ENCODE measurements at places on chromosomes 13 and 19.

- no peak for DNase-seq
These were observed 41.2 kb upstream of the LSM14A start for GRCh38 chr19:34131100-34131499.

GRCh38 chr13:85662186-85662585 is 137.0 kb downstream of the SLITRK6 start:
- DNase-seq = no peak

DNA sequence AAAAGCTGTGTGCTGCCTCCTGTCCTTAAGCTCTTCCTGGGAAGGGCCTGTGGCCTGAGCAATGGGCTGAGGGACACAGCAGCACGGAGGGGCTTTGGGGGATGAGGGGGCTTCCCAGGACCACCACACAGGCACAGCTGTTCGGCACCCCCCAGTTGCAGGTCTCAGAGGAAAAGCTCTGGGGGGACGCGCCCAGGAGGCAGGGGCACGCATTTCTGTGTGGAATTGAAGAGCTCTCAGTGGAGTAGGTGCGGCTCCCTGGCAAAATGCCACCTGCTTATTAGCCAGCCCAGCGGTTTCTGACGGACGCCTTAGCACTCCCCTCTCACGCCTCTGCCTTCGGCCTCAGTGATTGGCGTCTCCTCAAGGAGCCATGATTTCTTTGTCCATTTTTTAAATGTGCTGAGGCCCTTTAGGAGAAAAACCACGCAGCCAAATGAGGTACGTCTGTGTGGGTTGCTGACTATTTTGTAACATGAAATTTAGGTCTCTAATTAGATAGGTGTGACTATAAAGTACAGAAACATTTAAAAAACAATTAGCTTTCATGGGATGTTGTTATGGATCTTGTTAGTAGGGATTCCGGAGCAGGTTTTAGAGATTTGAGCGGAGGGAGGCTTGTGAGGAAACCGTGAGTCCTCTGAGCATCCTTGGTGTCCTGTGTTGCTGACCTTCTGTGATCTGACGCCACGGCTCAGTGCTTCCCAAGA is 4.0 kb downstream of the MCF2L start:
- DNase-seq = no peak

DNA sequence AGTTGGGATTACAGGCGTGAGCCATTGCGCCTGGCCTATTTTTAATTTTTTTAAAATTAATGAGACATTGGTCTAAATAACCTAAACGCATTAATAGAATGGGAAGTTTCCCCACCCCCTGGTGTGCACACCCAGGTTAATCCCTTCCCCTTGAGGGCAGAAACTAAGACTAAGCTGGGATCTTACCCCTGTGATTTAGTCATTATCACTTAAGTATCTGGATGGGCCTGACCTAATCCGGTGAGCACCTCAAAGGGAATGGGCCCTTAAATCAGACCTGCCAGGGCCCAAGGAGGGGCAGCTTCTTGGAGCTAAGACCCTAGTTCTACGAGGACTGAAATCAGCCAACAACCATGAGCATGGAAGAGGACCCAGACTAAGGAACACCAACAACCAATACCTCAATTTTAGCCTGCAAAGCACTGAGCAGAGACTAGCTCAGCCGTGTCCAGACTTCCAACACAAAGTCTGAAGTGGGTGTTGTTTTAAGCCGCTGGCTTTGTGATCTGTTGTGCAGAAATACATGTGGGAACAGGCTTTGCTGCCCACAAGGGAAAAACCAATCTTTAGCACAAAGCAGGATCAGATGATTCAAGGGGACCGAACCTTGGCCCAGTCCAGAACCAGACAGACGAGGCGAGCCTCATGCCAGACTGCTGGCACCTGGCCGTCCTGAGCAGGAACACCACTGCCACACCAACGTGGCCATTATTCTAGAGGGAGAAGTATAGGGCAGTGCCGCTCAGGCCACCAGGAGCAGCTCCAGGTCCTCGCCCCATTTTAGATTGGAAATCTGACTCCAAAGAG is 7.1 kb downstream of the UBE2S start:
- no peak for DNase-seq

DNA sequence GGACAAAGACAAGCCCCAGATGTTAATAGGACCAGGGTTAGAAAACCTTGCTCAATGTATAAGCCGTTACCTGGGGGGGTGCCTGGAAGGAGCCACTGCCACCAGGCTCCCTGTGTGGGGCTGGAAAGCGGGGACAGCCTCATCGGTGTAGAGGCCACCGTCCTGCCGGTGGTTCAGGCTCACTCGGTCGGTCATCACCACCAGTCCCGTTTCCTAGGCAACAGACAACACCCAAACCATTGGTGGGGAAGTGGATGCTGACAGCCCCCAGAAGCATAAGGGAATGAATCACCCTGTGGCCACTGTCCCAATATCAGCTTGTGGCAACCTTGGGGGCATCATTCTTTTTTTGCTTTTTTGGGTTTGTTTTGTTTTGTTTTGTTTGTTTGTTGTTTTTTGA is 55.8 kb downstream of the CPAMD8 start:
- no peak for DNase-seq

DNA sequence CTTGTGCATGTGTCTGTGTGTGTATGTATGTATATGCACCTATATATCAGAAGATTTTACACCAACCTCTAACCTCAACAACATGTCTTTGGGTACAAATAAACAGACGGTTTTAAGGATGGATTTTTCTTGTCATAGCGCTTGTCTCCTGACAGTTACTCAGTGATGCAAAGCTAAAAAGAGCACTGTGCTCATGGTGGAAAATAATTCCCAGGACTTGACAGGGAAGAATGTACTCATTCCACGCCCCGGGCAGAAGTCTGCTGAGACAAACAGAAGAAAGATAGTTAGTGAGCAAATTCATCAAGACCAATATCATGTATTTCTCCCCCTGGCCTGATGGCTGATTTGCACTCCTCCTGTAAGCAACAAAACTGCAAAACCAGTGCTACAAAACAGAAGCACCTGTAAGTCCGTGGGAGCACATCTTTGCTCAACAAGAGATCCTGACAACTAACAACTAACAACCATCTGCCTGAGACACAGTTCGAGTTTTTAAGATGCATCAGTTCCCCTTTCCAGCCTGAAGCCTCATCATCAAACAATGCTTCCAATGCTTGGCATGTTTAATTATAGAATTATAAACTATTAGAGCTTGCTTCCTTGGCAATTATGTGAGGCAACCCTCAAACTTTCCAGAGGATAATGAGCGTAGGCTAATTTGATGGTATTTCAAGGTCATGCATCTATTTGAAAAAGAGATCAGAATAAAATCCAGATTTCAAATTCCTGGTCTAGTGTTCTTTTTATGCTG is 812.7 kb upstream of the MIR17HG start:
- no peak for DNase-seq
